ENCODE measurements at places on chromosomes 5 and 9.

DNA sequence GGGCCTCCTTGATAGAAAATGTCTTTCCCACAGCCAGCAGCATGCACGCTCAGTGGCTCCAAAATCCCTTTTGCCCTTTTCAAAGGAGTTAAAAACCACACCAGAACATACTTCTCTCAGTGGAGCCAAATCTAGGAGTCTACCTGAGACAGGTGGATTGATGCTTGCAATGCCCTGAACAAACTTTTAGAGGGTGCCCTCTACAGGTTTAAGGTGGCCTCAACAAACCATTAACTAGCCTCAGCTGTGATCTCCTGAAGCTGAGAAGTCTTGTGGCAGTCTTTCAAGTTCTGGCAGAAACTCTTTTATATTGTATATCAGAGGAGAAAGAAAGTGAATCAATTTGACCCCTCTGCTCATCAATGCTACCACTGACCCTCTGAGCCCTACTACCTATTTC lies 125.4 kb downstream of the MED27 start:
- no peak for DNase-seq

- DNase-seq, result no peak
Measured at GRCh38 chr9:2720179-2720654, 2.9 kb downstream of the KCNV2 start.

GRCh38 chr9:94586814-94587213 lies 6.8 kb downstream of the FBP2 start:
- no peak for DNase-seq

GRCh38 chr9:2729721-2730120 lies 12.4 kb downstream of the KCNV2 start:
- DNase-seq, result no peak

DNA sequence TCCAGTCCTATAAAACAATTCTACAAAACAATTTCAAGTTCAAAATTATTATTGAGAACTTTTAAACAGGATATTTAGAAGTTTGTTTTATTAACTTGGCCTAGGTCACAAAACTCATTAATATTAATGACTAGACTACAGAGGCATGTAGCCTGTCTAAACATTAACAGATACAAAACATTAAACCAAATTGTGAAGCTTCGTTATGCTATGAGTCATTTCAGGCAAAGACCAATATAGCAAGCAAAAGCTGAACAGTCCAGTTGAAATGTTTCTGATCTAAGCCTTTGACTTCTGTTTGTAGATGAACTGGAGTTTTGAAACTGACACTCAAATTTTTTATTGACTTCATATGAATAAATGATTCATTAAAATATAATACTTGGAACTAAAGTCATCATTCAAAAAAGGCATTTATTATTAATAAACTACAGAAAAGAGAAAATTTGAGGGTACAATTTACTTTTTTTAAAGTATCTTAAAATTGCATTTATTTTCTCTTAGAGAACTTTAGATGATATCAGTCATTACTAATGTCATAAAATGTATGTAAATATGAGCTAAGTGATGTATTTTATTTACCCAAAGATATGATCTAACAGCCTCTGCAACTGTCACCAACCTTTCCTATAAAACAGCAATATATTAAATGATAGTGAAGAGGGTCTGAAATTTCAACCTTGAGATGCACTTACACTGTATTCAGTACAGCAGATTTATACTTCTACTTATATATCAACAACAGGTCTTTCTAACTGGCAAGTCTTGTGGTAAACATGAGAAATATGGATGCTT lies 188.8 kb downstream of the COMMD10 start:
- DNase-seq, result no peak

DNA sequence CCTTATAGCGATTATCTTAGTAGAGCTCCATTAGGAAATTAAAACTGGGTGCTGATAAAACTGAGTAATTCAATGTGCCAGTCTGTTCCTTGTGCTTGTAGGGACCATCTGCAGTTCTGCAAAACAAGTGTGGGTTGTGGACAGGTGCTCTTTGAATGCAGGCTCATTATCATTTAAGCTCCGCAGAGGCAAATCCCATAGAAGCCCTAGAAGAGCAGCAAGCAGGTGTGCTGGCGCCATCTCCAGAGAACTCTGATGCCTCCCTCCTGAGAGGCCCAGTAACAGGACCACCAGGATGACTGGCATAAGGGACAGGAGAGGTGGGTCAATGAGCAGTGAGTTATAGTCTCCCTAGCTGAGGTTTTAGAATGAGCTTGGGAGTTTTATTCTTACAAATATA lies 1342.4 kb upstream of the DMAC1 start:
- DNase-seq, result no peak

DNA sequence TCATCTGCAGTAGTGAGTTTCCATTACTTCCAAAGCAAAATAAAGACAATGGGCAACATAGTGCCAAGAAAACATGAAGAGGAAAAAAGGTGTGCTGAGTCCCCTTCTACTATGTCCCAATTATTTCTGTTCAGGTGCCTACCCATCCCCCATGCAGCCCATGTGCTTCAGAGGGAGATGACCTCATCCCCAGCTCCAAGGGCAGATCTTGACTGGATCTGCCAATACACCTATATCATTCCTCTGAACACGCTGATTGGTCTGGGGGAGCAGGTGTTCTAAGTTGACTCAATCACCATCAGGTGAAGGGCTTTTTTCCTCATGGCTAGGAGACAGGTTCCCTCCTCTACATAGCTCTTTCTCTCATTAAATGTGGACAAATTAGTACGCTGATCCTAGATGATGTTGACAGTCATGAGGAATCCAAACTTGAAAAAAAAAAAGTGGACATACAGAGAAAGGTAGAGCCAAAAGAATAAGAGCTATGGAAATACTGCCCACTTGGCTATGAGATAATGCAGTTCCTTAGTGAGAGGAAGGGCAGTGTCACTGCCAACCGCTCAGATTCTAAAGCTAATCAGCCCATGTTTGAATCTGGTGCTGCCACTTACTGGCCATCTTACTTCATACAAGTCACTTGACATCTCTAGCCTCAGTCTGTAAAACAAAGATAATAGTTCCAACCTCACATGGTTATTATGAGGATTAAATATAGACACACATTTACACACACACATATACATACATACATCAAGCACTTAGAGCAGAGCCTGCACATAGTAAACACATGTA lies 23.1 kb downstream of the PRELID2 start:
- no peak for DNase-seq

DNA sequence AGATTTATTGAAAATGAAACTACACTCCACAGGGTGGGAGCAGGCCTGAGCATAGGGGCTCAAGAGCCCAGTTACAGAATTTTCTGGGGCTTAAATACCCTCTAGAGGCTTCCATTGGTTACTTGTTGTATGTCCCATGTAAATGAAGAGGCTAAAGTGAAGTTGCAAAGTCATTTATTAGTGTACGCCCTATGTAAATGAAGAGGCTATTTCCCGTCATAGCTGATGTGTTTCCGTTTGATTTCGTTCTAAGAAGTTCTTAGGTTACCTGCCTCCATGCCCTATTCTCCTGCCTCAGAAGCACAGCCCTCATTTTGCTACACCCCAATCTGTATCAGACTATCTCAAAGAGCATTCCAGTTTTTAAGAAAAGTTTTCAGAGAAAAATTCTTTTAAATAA lies 107.0 kb upstream of the SLC12A2 start:
- no peak for DNase-seq

DNA sequence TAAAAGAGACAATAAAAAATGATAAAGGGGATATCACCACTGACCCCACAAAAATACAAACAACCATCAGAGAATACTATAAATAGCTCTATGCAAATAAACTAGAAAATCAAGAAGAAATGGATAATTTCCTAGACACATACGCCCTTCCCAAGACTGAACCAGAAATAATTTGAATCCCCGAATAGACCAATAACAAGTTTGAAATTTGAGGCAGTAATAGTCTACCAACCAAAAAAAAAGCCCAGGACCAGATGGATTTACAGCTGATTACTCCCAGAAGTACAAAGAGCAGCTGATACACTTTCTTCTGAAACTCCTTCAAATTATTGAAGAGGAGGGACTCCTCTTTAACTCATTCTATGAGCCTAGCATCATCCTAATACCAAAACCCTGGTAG lies 128.1 kb downstream of the DMRTA1 start:
- no peak for DNase-seq

DNA sequence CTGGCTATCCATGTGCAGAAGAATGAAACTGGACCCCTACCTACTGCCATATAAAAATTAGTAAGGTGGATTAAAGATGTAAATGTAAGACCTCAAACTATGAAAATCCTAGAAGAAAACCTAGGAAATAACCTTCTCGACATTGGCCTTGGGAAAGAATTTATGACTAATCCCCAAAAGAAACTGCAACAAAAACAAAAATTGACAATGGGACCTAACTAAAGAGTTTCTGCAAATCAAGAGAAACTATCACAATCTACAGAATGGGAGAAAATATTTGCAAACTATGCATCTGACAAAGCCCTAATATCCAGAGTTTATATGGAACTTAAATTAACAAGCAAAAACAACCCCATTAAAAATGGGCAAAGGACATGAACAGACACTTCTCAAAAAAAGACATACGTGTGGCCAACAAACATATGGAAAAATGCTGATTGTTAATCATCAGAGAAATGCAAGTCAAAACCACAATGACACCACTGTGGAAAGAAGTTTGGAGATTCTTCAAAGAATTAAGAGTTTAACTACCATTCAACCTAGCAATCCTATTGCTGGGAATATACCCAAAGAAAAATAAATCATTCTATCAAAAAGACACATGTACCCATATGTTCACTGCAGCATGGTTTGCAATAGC lies 98.5 kb downstream of the NR3C1 start:
- no peak for DNase-seq

DNA sequence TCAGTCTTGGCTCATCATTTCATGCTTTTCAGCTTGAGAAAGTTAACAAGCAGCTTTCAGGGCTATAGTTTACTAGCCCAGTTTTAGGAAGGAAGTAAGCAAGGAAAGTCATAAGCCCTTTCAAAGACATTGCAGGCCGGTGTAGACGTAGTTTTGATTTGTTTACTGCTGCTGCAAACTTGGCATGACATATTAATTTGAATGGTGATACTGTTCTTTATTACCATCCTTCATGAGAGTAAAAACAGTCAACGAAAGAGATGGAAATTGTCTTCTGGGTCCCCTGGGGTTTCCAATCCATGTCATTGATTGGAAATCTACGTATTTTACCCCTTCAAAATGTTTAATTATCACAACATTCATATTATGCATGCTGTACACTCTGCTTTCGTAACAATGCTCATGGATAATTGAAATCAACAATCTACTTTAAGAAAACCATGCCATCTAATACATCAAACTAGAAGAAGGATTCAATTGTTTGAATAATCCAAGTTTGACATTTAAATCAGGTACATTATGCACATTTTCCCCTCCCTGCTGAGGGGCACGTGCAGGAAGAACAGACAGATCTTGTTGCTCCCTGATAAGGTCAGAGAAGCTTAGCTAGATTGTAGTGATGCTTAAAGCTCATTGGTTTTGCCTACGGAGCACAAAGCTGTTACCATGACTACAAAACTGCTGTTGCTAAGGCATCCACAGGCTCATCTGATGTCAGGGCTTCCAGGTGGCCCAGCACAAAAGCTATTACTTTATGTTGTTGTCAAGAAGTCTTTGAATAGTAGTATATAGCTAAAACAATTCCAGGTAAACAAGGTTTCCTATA lies 139.9 kb upstream of the PRLR start:
- DNase-seq, result no peak

DNA sequence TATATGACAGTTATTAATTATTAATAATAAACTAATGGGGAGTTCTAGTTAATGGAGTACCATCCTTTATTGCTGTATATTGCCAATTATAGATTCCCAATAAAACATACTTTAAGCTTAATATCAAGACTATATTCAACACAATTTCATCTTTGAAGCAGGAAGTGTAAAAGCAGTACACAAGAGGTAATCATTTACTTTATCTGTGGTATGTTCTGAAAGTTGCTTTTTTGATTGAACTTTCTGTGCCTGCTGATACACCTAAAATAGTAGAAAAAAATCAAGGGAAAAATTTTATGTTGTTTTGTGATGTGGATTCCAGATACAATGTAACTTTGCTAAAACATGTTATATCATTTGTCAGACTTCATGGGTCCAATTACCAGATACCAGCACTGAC lies 58.0 kb downstream of the ACO1 start:
- DNase-seq, result no peak

- DNase-seq, result no peak
Measured at GRCh38 chr5:43432486-43433375, 20.5 kb upstream of the CCL28 start.

- DNase-seq, result no peak
Measured at GRCh38 chr5:150175536-150175935, 9.0 kb downstream of the CDX1 start.

DNA sequence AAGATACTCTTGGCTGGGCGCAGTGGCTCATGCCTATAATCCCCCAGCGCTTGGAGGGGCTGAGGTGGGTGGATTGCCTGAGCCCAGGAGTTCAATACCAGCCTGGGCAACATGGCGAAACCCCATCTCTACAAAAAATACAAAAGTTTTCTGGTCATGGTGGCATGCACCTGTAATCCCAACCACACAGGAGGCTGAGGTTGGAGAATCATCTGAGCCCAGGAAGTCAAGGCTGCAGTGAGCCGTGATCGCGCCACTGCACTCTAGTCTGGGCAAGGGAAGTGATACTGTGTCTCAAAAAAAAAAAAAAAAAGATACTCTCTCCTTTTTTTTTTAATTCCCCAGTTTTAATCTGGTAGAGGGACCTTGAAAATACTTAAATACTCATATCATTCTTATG lies 15.0 kb downstream of the ANKRD33B start:
- no peak for DNase-seq

DNA sequence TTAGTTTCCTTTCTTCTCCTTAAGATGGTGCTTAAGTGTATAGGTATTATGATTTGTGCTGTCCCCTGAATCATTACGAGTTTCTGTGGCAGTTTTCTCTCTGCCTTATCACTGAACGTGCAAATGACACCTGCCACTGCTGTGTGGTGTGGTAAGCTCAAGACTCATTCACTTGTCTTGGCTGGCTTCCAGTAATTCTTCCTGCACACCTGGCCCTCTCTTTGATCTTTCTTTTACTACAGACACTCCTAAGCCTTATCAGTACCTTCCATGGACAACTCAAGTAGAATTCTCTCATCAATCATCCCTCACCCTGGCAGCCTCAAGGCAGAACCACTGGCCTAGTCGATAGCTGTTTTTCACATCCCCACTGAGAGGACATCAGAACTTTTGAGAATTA lies 82.6 kb upstream of the ADAMTS19 start:
- no peak for DNase-seq

DNA sequence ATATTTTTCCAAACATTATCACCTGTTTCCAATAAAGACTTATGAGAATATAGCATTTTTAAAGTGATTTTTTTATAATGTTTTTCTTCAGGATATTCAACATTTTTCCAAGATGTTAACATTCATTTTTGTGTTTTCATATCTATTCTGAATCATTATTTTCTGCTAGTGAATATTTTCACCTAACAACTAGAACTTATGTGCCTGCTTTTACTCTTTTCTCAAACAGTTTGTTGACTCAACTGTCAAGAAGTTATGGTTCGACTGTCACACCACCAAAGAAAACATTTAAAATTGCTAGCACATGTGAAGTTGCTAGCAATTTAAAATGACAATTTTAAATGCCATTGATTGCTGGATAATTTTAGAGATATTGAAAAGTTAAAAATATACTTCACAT lies 343.3 kb upstream of the CDH9 start:
- no peak for DNase-seq

GRCh38 chr5:171747061-171747859 lies 38.4 kb upstream of the SMIM23 start:
- DNase-seq, result no peak
